Inflammatory macrophage (primary cell): ENCODE measurements at places on chromosomes 3 and 15.

DNA sequence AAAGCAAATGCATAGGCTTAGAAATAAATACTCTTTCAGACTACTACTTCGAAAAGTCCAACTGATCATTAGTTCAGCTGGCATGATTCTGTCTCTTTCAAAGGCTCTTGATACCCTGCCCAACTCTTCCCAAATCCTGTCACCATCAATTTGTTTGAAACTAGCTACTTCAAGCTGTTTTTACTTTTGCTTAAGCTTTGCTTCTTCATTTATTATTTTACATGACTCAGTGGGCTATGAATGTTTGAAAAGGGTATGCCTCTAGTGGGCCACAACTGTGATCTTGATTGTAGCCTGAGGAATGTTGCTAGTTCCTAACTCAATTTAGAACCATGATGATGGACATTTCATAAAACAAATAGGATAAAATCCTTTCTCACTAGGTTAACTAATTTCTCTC is 340.8 kb downstream of the NAALADL2 start:
- DNase-seq = no peak

GRCh38 chr3:177746337-177746933 is 549.2 kb upstream of the TBL1XR1 start:
- no peak for DNase-seq

- DNase-seq = no peak
These were observed 46.7 kb upstream of the VGLL3 start for GRCh38 chr3:87037652-87038051.

GRCh38 chr15:99668533-99669182 is 64.6 kb downstream of the LYSMD4 start:
- no peak for DNase-seq

DNA sequence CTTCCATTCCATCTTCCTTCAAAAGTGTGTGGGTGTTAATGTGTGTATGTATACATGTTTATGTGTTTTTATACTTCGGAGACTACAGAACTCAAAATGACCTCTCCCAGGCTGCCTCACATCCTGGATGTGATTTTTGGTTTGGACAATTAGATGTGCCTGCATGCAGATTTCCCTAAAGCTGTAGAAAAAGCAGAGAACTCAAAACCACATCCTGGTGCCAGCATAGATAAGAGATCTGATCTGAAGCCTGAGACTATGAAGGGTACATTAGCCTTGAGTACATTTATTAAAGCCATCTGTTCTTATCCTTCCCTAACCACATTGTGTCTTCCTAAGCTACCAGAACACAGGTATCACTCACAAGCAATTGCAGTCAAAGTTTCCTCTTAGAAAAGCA is 319.4 kb upstream of the RASGRP1 start:
- DNase-seq = no peak

DNA sequence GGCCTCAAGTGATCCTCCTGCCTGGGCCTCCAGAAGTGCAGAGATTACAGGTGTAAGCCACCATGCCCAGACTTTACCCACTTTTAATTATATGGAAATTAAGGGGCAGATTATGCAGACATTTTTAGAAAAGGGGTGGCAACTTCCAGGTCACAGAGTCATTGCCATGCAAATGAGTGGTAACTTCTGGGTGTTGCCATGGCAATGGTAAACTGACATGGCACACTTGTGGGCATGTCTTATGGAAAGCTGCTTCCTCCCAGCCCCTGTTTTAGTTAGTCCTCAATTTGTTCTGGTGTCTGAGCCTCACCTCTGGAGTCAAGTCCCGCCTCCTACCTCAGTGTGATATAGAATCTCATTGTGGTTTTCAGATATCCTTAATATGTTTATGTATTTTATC is 49.7 kb downstream of the PCNP start:
- no peak for DNase-seq

DNA sequence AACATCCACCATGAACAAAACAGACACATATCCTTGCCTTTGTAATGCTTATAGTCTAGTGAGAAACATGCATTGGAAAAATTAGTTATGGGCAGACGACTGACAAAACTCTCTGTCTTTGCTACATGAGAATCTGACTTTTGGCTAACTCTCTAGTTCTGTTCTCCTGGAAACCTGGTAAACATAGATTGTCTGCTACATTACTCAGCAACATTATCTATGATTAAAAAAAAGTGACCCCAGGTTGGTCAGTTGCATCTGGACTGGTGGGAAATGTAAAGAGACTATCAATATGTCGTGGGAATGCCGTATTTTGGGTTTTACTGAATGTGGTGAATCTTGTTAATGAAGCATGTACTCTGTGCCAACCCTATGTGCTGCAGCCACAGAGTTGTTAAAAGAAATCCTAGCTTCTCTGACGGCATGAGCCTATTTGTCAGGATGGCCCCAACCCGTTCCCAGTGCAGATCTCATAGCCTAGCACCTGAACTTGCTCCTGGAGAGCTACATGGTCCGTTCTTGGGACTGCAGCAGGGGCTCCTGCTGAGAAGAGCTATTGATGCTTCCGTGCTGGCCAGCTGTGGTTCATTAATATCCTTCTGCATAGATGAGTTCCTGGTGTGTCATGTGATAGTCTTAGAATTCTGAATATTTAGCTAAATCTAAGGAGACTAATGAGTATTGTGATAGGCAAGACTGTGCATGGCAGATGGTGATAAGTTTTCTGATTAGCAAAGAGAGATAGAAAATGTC is 311.7 kb upstream of the ZNF717 start:
- DNase-seq = no peak

DNA sequence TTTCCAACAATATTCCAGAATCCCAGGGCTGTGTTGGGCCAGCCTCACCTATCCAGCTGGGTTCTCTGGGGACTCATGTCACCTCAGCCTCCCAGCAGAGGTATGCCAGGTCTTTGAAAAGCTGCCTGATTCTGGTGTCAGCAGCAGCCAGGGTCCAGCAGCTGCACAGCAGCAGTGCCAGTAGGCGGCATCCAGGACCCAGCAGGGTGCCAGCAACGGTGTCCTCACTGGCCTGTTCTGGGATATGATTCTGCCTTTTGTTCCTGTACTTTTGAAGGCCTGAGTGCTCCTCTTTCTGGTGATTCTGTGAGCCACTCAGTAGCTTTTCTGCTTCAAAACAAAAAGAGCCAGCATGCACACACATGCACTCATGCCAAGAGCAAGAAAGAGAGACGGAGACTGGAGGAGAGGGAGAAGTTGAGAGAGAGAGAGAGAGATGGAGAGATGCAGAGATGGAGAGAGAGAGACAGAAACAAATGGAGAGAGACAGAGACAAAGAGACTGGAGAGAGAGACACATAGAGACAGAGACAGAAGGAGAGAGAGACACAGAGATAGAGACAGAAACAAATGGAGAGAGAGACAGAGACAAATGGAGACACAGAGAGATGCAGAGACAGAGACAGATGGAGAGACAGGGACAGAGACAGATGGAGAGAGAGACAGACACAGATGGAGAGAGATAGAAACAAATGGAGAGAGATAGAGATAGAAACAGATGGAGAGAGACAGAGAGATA is 205.7 kb downstream of the UACA start:
- DNase-seq = no peak

- no peak for DNase-seq
These were observed 250.2 kb downstream of the VGLL3 start for GRCh38 chr3:86740751-86741150.

GRCh38 chr15:101070024-101070423 is 150.9 kb downstream of the LRRK1 start:
- DNase-seq = no peak

GRCh38 chr15:27238209-27238608 is 267.2 kb downstream of the GABRG3 start:
- no peak for DNase-seq

DNA sequence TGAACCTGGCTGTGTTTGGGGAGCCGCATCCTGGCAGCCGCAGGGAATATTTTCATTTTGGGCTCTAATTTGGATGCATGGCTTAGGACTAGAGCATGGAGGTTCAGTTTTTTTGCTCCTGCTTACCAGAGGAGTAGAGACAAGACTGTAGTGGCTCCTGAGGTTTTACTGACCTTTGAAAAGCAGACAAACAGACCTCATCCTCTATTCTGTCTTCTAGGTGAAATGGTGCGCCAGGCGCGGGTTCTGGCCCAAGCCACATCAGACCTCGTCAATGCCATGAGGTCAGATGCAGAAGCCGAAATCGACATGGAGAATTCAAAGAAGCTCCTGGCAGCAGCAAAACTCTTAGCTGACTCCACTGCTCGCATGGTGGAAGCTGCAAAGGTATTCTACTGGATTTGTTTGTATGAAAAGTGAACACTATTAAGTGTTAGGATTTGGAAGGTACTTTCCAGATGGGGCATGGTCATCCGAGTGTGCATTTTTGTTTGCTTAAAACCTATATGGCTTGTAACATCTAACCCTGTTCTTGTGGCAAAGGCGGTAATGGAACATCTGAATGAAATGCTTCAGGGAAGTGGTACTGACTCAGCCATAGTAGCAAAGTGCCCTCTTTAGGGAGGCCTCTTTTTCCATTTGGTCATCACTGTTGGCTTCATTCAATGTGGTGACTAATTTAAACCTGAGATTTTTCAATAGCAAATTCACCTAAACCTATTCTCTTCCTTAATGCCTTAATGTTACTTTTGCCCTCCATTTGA is 330.7 kb upstream of the TPM1 start:
- DNase-seq = no peak

GRCh38 chr15:82540055-82540983 is at the start of gene RPS17:
Gene RPS17, minus strand, starts transcription at chr15:82540457. Its CDS starts 29 bp downstream, at chr15:82540428.
- peak; percentile 98 for DNase-seq

- no peak for DNase-seq
These were observed 185.8 kb upstream of the UBE2E1 start for GRCh38 chr3:23619705-23620637.

GRCh38 chr15:30979457-30979856 is 12.0 kb downstream of the MTMR10 start:
- DNase-seq = peak; percentile 65

GRCh38 chr3:66236281-66236680 is 15.5 kb downstream of the SLC25A26 start:
- no peak for DNase-seq

DNA sequence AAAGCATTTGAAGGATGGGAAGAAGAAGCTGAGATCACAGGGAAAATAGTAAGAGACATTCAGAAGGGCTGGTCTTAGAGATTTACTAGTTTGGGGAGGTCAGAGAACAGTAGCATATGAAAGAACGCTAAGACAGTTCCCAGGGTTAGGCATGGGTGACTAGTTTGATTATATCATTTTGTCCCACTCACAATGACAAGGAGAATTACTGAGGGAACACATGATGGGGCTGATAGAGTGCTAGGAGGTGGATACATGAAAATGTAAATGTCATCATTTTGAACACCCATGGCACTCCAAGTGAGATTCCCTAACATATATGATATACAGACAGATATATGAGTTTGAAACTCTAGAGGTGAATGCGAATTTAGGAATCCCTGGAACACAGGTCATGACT is 9.3 kb upstream of the TARS3 start:
- DNase-seq = no peak
